ENCODE measurements at places on chromosomes 5 and 9.

DNA sequence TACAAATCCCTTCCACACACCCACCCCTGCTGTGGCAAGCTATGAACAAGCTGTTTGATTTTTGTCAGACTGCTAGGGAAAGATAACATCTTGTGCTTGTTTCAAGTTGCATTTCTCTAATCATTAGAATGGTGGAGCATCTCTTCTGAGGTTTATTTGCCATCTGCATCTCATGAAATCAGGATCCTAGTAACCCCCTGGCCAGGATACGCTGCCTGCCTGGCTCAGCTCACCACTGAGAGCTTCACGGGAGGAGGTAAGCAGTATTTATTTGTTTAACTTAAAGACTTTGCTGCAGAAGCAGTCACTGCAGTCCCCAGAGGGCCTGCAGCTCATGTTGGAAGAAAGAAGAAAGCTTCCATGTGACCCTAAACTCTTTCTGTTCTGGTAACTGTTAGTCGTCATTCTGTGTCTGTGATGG, 83.3 kb upstream of the CXCL14 start:
- DNase-seq, result no peak

DNA sequence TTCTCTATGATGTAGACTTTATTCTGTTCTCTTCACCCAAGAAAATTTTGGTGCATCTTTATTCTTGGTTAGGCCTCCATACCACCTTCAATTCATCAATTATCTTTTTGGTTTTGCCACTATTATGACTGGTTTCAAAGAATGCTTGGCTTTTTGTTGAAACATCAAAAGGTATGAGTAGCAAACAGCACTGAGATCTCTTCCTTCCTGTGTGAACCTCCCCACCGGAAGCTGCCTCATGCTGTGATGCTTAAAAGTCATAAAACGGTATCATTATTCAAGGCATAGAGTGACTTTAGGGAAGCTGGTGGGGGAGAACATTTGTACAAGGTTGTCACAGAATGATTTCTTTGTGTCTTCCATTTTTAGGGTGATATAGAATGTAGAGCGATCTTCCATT, 70.6 kb downstream of the IQGAP2 start:
- no peak for DNase-seq

GRCh38 chr9:105510024-105510423, 47.9 kb upstream of the FKTN start:
- DNase-seq, result no peak

DNA sequence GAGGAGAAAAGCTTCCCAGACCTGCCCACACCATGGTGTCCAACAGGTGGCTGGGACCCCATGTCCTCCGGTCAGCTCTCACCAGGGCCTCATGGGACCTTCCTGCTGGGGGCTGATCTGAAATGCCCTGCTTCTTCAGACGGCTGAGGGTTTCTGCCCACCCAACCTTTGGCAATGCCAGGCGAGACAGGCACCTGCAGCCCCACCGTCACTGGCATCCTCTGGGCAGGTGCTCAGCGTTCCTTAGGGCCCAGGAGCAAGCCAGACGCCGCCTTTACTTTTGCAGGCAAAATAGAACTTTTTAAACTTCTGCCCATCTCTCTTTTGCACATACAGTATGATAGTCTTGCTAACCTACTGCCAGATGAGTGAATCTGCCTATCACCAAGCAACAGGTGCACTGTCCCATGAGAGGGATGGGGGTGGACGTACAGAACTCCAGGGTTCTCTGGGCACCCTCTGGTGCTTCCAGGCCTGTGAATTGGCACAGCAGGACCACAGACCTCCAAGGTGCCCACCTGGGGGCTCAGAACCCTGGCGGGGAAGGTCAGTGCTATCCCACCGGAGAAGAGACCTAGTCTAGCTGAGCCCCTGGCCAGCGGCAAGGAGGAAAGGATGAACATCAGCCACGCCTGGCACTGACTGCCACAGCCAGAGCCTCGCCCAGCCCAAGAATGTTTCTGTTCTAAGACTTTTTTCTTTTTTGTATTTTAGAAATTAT, 7.5 kb downstream of the OBP2B start:
- DNase-seq, result no peak

DNA sequence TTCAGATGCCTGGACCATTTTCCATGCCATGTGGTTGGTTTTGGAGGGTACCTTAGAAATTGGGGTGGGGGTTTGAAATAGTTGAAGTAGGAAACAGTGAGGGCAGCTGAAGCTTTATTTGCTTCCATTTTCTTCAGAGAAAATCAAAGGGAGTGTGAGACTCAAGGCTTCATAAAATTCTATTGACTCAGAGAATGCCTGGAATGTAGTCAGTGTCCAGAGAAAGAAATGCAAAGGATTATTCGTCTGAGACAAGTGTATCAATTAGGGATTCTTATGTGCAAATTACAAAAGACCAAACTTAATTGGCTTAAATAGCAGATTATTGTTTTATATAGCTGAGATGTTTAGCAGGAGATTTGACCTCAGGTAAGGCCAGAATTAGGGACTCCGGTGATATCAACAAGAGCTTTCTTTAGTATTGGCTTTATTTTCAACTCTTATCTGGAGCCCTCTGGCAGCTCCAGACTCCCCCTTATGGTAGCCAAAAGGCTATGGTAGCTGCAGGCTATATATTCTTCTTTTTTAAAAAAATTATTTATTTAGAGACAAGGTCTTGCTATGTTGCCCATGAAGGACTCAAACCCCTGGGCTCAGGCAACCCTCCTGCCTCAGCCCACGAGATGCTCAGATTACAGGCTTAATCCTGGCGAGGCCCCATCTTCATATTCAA, 38.9 kb downstream of the PTTG1 start:
- DNase-seq, result no peak

DNA sequence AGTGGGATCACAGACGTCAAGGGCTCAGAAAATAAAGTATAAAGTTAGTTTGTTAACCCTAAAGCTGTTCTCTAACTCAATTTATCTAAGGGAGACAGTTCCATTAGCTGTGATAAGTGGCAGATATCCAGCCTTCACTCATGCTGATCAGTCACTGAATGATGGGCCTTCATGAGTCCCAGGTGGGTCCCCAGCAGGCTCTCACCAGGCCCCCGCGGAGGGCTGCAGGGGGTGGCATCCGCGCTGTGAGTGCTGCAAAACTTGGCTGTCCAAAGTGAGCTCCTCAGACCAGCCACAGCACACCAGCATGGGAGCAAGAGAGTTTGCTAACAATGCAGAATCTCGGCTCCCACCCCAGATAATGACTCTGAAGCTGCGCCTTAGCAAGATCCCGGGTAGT, 187.2 kb downstream of the GNA14 start:
- DNase-seq, result no peak

GRCh38 chr9:137556069-137556838, 4.6 kb downstream of the MRPL41 start:
- DNase-seq, result no peak

GRCh38 chr5:38008198-38008597, 168.4 kb upstream of the GDNF start:
- no peak for DNase-seq

- DNase-seq, result no peak
Measured at GRCh38 chr9:127884976-127885490, 7.6 kb upstream of the AK1 start.

GRCh38 chr5:41869151-41869723, 988 bp downstream of the OXCT1 start:
- peak; percentile 49 for DNase-seq

- DNase-seq, result no peak
Measured at GRCh38 chr9:129253803-129254381, 75.8 kb upstream of the IER5L start.

DNA sequence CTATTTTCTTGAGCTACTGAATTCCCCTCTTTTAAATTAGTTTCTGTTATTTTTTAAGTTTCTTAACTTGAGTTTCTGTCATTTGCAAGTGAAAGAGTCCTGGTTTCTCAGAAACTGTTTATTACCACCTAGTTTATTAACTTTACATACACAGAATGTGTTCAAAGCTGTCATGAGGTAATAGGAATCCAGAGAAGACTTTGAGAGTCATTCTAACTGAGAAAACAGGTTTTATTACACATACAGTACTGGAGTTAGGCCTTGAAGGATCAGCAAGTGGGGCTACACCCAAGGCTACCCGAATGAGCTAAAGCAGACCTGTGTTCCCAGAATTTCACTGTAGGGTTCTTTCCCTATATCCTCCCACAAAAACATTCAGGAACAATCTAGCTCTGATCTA, 33.1 kb downstream of the FAM114A2 start:
- DNase-seq, result no peak

Data from NCI-H1694 treated with DMSO at 0.1 percent for 48 hours (cell line).